ENCODE measurements at places on chromosomes 4 and X. TPM values are rescaled to one million over a fixed set of nuclear protein-coding genes. Genes with fewer than 3 reads are reported as not detected.

DNA sequence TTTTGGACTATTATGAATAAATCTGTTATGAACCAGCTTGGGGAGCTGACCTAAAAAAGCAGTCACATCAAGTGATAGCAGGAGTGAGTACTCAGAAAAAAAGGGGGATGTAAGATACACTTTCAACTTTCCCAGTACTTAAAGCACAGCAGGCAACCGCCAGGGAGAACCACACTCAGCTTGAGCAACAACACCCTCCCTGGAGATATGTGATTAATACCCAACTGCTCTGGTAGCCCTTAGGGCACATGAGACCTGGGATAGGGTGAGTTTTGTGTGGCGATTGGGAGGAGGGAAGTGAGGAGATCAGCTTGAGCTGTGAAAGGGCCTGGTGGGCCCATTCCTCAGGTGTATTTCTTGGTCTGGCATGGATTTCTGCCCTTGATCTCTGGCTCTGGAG is 220.3 kb upstream of the SFRP2 start:
- no peak for DNase-seq

- DNase-seq: no peak
These were observed 168.8 kb downstream of the MID1IP1 start for GRCh38 chrX:38970074-38970473.

GRCh38 chr4:112916868-112917267 is 132.6 kb upstream of the ANK2 start:
- DNase-seq: no peak

GRCh38 chrX:118666521-118666920 is 60.9 kb upstream of the IL13RA1 start:
- DNase-seq: no peak

ADGRG2 gene
- not detected for total RNA-seq

WAS gene
- total RNA-seq: 77.8 TPM

DNA sequence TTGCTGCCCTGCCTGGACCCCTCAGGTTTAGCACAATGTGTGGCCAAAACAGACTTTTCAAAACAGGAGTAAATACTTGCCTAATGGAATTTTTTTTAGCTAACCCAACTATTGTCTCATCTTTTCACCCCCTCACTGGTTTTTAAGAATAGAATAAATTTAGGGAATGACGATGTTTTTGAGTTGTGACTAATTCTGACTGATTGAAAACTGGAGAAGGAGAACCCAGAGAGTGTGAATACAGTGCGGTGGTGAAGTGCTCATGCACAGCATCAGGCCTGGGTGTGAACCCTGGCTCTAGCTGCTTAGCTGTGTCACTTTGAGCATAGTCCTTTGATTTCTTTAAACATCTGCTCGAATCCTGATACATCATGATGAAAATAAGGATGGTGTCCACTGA is 10.5 kb downstream of the ANTXR2 start:
- DNase-seq: peak; percentile 30

DNA sequence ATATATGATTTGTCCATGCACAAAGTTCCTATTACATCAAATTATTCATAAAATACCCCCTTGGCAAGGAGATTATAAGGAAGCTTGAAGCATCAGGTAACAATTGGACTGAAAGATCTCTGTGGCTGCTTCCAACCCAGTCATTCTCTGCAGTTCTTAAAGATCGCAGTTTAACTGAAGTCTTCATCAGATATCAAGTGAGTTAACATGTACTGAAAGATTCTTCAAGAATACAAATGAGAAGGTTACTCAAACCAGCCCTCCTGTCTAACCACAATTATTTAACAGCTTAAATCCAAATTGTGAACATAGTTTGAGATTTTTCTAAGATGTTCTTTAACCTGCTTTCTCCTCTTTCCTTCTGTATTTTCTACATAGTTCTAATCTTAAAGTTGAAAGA is 56.1 kb downstream of the SLC10A7 start:
- no peak for DNase-seq

GRCh38 chr4:10118048-10119004 is 1.7 kb upstream of the WDR1 start:
- peak; percentile 35 for DNase-seq

DNA sequence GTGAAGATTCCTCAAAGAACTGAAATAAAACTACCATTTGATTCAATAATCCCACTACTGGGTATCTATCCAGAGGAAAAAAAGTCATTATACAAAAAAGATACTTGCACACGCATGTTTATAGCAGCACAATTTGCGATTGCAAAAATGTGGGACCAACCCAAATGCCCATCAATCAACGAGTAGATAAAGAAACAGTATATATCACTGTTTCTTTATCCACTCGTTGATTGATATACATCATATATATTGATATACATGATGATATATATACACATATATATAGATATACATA is 13.6 kb upstream of the AFP start:
- no peak for DNase-seq

- no peak for DNase-seq
These were observed 42.2 kb upstream of the CXCL8 start for GRCh38 chr4:73698217-73698616.

- no peak for DNase-seq
These were observed 26.4 kb upstream of the SCML1 start for GRCh38 chrX:17710871-17711301.

All from activated naive CD4-positive, alpha-beta T cell treated with anti-CD3 and anti-CD28 coated beads for 36 hours (primary cell).